Activated naive CD4-positive, alpha-beta T cell treated with Interleukin-2 at 50 U/mL for 16 hours (primary cell): ENCODE measurements at places on chromosomes 2 and 18.

DNA sequence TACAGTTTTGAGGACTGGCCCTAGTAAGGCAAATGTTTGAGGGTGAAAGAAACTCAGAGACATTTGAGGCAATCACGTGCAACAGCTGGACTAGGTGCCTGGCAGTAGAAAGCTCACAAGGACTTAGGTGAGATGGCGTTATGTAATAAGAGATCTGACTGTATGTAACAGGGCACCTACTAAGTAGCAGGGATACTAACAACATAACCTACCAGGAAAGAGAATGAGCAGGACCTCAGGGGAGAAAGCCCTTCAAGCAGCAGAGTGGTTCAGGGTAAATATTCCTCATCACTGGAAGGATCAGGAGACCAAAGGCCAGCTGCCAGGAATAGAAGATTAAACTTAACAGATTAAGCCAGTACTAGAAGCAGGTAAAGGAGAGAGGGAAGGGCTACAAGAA, 53.4 kb downstream of the ARHGAP15 start:
- no peak for DNase-seq

- DNase-seq, result no peak
These were observed 16.2 kb downstream of the FZD7 start for GRCh38 chr2:202049840-202050239.

DNA sequence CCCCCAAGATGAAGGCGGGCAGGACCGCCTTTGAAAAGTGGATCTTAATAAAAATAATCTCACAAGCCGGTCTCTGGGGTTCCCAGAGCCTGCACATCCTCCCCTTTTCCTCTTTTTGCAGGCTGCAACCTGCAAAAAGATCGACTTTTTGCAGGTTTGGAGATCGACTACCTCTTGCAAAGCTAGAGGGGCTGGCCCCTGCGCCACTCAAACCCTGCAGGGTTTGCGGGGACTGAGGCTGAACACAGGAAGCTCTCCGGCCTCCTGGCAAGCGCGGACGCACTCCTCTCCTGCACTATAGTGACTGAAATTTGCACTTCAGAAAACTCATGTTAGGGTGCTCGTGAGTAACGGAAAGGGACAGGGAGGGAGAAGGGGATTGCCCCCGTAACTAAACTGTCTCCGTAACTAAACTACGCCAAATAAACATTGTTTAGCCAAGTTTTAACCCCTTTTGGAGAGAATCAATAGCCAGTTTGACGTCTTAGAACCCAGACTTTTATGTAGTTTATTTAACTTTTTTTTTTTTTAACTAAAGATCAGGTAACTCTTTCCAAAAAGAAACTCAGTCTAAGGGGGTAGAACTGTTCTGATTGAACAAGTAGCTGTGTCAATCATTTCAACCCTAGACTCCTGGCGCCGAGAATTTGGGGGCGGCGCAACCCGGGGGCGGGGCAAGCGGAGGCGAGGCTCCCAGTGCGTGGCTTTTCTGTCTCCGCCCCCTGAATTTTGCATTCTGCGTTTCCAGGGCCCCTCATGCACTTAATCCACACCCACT, 2.5 kb downstream of the IGFBP5 start:
- DNase-seq, result peak; percentile 53

DNA sequence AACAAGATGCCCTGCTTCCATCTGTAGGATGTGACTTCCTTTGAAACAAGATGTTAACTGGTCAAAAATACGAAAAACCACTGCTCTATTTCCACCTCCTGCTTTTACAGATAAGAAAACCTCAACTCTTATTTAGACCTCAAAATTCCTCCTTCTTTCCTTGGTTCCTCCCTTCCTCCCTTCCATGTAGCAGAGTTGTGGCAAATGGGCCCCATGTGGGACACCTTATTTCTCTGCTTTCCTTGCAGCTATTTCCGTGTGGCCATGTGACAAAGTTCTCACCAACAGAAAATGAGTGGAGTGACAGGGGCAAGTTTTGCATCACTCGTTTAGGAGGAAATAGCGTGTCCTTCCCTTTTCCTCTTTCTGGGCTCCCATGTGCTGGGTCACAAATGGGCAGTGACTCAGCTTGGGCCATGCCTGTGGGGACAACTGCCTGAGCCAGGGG, 69.4 kb upstream of the SMAD2 start:
- DNase-seq, result no peak

- no peak for DNase-seq
These were observed 242.6 kb upstream of the TCF4 start for GRCh38 chr18:55830544-55830943.

GRCh38 chr18:35777039-35777438, 195.4 kb upstream of the RMP24 start:
- DNase-seq, result no peak

DNA sequence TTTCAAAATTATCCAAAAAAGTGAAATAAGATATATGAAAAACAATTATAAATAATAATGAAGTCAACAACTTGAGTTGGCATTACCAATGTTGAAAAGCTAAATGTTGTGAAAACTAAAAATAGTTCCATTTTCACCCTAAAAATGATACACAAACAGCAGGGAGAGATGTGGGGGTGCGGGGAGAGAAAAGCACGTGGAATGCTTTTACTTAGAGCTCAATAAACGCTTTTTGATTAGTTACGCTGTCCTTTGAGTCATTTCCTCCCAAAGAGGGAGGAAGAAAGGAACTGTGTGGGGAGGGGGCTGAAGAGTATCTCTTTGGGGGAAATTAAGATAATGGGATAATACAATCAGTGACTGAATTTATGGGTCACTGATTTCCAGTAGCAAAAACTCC, 29.2 kb downstream of the ZNF521 start:
- DNase-seq, result no peak

DNA sequence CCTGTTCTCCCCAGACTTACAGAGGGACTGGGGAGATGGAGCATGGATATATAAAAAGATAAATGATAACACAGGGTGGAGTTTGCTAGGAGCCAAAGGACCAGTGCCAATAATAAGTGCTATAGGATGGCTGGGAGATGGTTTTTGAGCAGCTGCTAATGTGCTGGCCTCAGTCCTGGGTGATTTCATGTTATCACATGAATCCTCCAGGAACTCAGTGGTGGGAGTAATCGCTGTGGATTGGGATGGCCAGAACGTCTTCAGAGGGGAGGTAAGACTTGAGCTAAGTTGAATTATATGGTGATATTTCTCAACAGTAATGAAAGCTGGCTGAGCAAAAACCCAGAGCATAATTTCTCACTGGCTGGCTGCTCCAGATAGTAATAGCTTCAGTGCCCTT, 441.4 kb downstream of the SLC4A3 start:
- no peak for DNase-seq

DNA sequence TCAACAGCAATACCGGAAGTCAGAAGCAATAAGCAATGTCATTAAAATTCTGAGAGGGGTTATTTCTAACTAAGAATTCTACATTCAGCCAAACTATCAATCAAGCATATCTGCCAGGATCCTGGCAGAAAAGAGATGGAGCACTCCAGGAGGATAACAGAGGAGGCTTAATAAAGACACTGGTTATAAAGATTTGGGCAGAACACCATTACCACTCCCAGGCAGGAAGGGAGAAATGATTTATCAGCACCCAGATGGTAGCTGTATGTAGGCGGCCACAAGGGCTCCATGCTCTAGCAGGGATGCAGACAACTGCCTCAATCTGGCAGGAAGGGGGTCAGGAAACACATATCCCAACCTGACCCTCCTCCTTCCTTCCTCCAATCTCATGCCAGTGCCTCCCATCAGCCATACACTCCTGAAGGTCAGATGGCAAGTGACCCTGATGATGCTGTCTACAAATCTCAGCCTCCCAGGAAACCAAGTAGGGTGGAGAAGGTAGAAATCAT, 20.5 kb upstream of the TNFAIP6 start:
- no peak for DNase-seq

- no peak for DNase-seq
These were observed 426.3 kb upstream of the PKDCC start for GRCh38 chr2:41621563-41621962.

- DNase-seq, result peak; percentile 28
These were observed 56.9 kb downstream of the COL4A4 start for GRCh38 chr2:227106845-227107759.

DNA sequence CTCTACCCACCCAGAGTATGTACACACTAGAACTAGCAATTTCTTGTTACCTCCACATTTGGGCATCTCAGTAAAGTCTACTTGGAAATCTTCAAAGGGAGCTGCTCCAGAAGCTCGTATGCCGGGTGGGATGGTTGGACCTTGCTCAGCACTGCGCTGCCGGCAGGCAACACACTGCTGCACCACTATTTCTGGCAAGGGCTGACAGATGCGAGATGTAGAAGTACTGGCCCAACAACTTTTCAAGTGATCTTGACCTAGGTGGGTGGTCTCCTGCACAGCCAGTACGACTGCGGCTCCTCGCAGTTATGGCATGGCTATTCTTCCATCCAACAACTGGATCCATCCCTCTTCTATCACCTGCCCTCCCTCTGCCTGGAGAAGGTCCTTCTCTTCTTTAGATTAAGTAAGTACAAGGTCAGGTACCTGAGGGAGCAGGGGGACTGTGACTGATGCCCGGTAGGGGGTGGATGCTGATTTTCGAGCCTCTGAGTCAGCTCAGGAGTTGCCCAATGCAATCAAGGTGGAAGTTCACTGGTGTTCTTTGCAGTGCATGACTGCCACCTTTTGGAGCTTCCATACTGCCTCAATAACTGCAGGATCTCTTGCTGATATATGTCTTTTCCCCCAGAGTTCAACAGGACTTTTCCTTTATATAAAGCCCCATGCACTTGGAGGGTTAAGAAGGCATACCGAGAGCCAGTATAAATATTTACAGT, 100.4 kb upstream of the SLC1A4 start:
- DNase-seq, result no peak

DNA sequence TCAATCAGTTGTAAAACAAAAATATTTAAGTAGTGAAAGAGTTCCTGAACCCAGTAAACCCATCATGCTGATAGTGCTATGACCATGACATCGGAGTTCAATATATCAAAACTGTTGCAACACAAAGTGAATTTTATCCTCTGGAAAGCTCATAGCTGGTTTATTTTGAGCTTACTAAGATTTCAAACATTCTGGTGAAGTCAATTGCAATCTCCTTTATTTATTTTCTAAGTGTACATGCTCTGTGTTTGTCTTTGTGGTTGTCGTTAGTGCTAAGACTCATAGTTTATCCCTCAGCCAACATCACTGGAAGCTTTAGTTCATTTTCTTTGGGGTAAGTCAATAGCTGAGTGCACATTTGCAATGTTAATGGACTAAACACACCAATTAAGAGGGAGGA, 91.9 kb downstream of the QPCT start:
- no peak for DNase-seq

DNA sequence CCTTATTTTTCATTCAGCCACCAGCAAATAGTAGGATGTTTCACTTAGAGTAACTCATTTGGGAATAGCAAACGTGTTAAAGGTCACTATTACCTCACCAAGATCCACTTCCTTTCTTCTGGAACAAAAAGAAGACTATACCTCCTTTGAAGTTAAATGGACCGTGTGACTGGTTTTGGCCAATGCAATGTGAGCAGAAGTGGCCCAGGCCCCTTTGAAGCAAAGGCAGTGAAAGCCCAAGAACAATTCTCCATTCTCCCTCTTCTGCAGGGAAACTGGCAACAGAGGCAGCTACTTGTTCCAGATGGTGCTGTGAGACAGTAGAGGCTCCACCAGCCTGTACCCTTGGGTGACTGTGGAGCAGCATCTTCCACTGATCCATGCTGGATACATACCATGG, 11.3 kb upstream of the MALL start:
- DNase-seq, result no peak

- no peak for DNase-seq
These were observed 172.8 kb downstream of the ARL4C start for GRCh38 chr2:234324116-234324515.

DNA sequence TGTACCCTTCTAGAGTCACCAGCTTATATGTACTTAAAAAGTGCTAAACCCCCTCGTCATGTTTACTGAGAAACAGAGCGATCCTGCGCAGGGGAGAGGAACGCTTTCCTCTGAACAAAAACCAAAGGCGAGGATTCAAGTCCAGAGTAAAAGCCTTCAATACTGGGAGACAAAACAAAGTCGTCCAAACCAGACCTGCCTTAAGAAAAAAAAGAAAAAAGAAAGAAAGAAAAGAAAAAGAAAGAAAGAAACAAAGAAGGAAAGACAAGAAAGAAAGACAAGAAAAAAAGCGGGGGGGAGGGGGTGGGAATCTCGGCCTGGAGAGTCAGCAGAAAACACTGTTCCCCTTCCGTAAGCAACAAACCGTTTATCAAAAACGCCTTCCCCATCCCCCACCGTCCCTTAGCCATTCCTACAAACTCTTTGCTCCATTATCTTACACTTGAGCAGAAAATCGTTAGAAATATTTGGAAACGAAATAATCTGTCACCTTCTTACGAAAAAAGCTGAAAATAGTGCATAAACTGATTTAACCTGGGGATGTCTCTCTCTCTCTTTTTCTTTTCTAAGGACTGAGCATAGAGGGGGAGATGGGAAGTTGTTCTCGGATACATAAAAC, 3.3 kb downstream of the PTGR3 start:
- no peak for DNase-seq

GRCh38 chr2:223148516-223148915, 96.5 kb downstream of the KCNE4 start:
- no peak for DNase-seq

DNA sequence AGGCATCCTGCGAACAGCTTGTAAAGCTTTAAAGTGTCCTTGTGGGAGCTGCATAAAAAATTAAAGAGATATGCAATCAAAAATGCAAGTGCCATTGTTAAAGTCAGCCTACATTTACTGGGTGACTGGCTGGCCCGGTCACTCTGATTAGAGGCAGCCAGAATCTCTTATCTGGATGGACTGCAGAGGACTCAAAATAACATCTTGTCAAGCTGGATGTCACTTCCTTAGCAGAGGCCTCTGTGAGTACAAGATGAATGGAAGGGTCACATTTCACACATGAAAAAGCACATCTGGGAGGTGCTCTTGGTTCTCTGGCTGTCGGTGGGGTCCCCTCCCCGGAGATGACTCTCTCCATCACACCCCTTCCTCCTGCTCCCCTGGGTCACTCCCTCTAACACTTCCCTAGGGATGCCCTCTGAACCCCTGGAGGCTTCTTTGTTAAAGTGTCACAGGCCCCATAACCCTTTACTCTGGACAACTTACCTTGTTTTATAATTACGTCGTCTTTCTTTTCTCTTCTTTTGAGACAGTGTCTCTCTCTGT, 122.1 kb downstream of the SH3BP4 start:
- no peak for DNase-seq

DNA sequence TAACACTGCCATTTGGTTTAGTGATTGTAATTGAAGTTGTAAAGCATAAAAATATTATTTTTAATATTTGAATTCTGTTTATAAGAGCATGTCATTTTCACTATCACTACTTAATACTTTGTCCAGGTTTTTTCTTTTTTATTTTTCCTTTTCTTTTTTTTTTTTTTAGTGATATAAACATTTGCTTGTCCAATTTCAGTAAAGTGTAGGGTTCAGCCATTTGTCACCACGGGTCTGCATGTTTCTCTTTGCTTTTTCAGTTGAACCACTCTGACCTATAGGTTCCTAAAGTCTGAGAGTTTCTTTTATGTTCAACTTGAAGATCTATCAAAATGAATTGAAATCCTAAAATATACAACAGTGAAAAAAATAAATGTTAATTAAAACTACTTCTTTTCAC, 48.5 kb upstream of the SPAG16 start:
- no peak for DNase-seq
